ENCODE measurements at places on chromosomes 16 and 17. TPM values are rescaled to one million over a fixed set of nuclear protein-coding genes. Genes with fewer than 3 reads are reported as not detected.

The CDH3 gene
- not detected for total RNA-seq

The DCAKD gene
- 16.1 TPM for total RNA-seq

The KCNJ2 gene
- total RNA-seq: 2.5 TPM

The BORCS6 gene
- 4.3 TPM for total RNA-seq

The CX3CL1 gene
- 9.6 TPM for total RNA-seq

The PPM1E gene
- total RNA-seq: 1.2 TPM

The KRTAP1-5 gene
- not detected for total RNA-seq

The CCL1 gene
- total RNA-seq: not detected

The CACNA1H gene
- total RNA-seq: 14.0 TPM

The ZNF469 gene
- total RNA-seq: 0.22 TPM

The C16orf92 gene
- not detected for total RNA-seq

The CACNA1G gene
- total RNA-seq: not detected

The PRR35 gene
- total RNA-seq: not detected

The C17orf100 gene
- total RNA-seq: 1.6 TPM

The RCVRN gene
- total RNA-seq: not detected

The ACAP1 gene
- 1.6 TPM for total RNA-seq

The DBNDD1 gene
- total RNA-seq: 11.5 TPM

The KRTAP1-4 gene
- not detected for total RNA-seq

The MYL4 gene
- total RNA-seq: not detected

The CCL16 gene
- 27.6 TPM for total RNA-seq

The MARVELD3 gene
- total RNA-seq: 5.2 TPM

The DNAI2 gene
- not detected for total RNA-seq

The DNAH9 gene
- not detected for total RNA-seq

The AGRP gene
- total RNA-seq: not detected

The PYY gene
- not detected for total RNA-seq

The CCL2 gene
- 4.0 TPM for total RNA-seq

The CXCL16 gene
- total RNA-seq: 24.3 TPM

The NOD2 gene
- 0.74 TPM for total RNA-seq

The NBR1 gene
- total RNA-seq: 45.1 TPM

The ABI3 gene
- 3.1 TPM for total RNA-seq

Measured in right lobe of liver (tissue), 6 donors.